Activated CD8-positive, alpha-beta T cell treated with anti-CD3 and anti-CD28 coated beads, Interleukin-2, amount 10 ng/mL, durations not matched to agents 7 days and 5 days (primary cell): ENCODE measurements at places on chromosomes 3 and 15.

DNA sequence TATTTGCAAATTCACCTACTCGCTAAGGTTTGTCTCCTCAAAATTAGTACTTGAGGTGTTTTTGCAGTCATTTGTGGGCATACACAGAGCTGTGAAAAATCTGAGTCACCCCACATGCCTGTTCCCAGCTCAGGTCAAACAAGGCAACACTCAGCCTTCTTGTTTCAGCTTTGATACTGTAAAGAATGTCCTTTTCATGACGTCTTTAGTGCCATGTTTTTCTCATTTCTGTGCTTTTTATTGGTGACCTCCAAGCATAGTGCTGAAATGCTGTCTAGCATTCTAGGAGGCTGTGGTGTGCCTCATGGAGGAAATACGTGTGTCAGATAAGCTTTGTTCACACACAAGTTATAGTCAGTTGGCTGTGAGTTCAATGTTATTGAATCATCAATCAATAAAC, 8.8 kb downstream of the CAPN3 start:
- no peak for DNase-seq

DNA sequence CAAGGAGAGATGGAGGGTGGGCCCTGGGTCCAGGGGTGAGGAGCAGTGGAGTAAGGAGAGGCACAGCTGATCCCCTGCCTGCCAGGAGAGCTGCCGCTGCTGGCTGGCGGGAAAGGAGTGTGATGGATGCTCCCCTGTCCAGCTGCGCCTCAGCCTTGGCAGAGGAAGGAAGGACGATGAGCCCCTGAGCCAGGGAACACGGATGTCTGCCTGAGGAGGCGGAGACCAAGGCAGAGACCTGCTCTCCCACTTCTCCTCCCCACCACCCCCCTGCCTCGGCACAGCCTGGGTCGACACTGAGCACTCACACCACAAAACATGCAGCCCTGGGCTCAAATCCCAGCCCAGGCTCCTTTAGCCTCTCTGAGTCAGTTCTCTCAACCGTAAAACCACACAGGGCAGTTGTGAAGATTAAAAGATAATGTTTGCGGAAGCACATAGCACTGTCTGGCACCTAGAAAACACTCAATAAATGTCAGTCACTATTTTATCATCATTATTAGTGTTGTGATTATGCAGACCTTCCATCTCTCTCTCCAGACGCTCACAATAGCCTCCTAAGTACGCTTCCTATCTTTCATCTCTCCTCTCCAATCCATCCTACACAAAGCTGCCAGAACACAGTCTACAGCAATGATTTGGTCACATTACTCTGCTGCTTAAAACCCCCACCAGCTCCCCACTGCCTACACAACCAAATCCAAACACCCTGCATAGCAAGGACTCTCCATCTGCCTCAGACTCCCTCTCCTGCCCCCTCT, 52.2 kb downstream of the SEMA5B start:
- peak; percentile 39 for DNase-seq

DNA sequence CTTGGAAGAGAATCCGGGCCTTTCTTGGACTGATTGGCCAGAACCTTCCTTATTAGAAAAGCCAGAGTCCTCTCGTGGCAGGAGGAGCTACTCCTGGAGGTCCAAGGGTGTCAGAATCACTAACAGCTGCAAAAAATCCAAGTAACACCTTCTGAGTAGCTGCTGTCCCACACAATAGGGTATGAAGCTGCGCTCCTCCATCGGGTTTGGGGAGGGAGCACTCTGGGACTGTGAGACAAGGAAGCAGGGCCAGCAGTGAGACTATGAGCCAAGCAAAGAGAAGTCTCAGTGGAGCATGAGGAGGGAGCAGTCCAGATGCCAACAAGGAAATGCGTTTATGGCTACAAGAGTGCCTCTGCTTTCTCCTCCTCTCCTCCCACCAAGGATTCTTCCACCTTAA, 21.7 kb downstream of the SEMA3G start:
- DNase-seq, result no peak

DNA sequence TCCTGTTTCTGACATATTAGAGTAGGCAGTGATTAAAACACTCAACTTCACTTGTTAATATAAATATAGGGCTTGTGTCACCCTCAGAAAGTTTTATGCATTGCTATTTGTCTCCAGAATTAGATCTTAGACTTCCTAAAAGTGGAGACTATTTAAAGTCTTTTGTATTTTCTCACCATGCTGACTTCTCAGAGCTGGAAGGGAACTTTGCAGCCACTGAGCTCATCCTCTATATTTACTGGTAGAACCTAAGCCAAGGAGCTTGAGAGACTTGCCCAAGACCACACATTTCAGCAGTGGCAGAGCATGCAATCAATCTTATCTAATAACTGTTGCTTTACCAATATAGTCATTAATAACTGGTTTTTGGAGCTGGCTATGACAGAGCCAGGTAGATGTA, 53.2 kb downstream of the STAC start:
- DNase-seq, result no peak

GRCh38 chr3:150607267-150608065, 4.3 kb downstream of the SELENOT start:
- no peak for DNase-seq

DNA sequence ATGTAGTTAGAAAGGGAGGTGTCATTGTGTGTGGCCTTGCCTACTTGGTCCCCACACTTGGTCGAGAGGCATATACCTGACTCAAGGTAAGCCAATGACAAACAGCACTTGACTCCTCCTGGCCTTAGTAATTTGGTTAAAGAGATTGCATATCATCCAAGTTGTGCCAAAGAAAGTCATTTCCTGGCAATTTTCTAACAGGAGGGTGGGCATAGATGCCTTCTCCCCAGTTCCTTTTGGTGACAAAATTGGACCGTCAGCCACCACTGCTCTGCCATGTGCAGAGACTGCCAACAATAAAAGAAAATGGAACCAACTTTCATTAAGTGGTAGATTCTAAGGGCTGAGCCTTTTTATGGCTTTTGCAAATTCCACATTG, 7.9 kb upstream of the LEKR1 start:
- DNase-seq, result no peak

- peak; percentile 50 for DNase-seq
Measured at GRCh38 chr3:122533931-122534334, 19.2 kb upstream of the KPNA1 start.

GRCh38 chr15:87576486-87577176, 679.9 kb downstream of the NTRK3 start:
- DNase-seq, result no peak

- no peak for DNase-seq
Measured at GRCh38 chr3:71395927-71396695, 187.4 kb downstream of the FOXP1 start.

- DNase-seq, result no peak
Measured at GRCh38 chr3:8745619-8746370, 12.2 kb downstream of the CAV3 start.

DNA sequence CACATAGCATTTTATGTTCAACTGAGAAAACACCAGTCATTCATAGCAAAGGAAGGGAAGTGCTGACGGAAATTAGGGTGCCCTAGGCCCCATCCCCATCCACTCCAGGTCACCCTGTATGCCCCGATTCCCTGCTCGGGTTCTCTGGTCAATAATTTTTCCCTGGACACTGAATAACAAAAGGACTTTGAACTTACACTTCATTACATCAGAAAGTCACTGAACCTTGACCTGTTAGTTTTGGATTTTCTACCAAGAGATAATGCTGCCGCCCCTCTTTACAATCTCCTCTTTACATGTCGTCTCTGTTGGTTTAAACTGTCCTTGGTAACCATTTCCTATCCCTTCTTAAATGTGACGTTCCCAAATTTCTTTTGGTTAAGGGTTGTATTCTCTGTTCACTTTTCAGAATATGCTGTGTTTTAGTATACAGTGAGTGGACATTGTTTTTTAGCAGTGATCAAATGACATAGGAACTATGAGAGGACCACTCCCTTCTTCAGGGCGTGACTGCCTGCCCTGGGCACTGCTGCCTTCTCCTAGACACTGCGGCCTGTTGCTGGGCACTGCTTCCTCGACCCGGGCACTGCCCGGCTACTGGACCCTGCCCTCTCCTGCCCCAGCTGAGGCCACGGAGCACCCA, 13.6 kb upstream of the AHSG start:
- DNase-seq, result no peak

GRCh38 chr3:13016083-13016720, 57.0 kb downstream of the IQSEC1 start:
- peak; percentile 82 for DNase-seq

GRCh38 chr3:70820397-70820796, 508.0 kb upstream of the MDFIC2 start:
- DNase-seq, result no peak

DNA sequence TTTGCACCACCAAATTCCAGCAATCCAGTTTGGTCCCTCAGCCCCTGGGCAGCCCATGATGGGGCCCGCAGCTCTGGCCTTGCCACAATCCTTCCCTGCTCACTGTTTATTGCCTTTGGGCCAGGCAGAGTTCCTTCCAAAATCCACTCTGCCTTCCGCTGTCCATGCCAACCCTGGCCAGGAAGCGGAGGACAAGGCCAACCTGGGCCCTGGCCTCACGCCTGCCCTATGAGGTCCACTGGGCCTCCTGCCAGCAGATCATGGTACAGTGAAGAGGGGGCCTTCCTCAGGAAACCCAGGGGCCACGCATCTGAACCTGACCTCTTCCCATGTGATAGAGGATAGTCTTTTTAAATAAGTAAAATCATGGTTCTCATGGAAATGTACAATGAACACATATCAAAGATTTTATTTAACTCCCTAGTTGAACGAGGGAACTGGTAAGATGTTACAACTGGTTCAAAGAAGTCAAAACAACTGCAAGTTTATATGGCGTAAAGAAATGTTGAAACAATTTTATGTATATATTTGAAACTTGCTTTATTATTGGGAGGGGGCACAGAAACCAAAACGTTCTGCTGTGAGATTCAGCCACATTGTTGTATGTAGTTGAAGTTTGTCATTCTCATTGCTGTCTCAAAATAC, 95.8 kb upstream of the TNFAIP8L3 start:
- no peak for DNase-seq

DNA sequence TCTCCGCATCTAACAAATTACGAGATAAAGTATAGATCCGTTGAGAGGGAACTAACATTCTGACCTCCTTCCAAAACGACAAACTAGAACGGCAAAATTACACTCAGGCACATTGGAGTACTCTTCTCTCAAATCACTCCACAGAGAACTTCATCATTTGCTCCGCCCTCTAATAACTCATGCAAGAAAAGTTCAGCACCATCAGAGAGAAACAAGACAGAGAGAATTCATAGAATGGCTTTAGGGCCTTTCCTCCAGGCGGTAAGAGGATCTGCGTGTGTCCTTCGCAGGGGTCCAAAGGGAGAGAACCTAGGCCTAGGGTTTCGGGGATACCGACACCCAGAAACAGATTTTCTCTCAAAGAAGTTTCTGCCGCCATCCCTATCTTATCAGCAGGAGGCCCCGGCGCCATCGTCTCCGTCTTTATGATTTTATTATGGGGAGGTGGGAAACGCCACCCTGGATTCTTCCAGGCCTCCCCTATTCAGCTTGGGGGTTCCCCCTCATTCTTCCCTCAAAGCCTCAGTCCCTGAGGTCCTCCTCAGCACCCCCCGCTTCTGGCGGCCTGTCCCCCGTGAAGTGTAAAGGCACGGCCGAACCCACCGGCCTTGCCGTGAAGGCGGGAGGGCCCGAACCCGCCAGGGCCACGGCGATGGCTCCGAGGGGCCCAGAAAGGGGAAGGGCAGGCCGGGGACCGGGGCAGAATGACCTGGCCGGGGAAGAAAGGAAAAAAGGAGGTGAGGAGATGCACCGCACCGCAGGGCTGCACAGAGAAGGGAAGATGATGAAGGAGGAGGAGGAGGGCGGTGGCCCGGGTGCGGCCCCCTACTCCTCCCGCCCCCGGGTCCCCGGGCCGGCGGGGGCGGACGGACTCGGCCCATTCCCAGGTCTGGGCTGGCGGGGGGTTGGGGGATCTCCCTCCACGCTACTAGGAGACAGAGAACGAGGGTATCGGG, 768 bp downstream of the UBXN7 start:
- peak; percentile 31 for DNase-seq

DNA sequence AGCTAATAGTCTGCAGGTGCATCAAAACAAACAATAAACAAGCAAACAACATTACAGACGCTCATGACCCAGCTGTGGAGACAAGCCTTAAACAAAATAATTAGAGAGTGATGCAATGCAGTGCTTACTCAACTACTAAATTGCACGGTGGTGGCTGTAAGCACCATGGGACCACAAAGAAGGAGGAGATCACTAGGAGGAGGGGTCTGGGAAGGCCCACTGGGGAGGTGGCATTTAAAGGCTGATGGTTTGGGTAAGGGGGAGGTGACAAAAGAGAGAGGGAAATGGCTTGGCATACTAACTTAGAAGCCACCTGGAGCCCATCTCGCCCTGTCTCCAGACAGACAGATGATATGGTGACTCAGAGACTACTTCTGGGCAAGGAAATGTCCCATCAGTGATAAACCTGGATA, 516.7 kb downstream of the FOXP1 start:
- DNase-seq, result peak; percentile 52

GRCh38 chr15:39250001-39250400, 330.9 kb upstream of the THBS1 start:
- DNase-seq, result no peak

- no peak for DNase-seq
Measured at GRCh38 chr3:194736896-194737600, 51.4 kb downstream of the FAM43A start.

- no peak for DNase-seq
Measured at GRCh38 chr3:55313666-55314065, 173.4 kb downstream of the WNT5A start.

- no peak for DNase-seq
Measured at GRCh38 chr3:25952133-25952532, 162.2 kb downstream of the OXSM start.

DNA sequence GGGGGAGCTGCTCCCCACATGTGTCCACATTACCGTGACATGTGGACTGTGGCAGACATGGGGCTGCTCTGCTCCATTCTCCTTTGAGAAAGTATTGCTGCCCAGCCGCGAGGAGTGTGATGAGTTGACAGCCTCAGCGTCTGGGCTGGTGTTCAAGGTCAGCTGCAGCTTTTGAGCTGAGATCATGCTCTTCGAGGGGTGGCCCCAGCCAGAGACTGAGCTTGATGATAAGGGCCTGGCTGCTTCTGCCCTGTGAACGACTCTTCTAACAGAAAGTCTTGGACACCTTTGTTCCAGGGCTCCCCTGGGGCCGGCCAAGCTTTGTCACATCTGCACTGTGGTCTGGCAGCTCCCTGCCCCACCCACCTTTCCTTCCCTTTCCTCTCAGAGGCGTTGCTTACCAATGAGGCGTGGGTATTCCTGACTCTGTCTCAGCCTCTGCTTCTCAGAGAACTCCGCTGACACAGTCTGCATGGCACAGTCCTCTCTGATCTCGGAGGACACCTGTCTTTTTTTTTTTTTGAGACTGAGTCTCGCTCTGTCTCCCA, 86.6 kb downstream of the CHRD start:
- no peak for DNase-seq

GRCh38 chr3:18008706-18009368, 266.4 kb upstream of the TBC1D5 start:
- DNase-seq, result no peak
